ENCODE measurements at places on chromosomes 5 and 9.
A peak's percentile ranks its signal among the peaks of the same experiment; 100 is the strongest.

DNA sequence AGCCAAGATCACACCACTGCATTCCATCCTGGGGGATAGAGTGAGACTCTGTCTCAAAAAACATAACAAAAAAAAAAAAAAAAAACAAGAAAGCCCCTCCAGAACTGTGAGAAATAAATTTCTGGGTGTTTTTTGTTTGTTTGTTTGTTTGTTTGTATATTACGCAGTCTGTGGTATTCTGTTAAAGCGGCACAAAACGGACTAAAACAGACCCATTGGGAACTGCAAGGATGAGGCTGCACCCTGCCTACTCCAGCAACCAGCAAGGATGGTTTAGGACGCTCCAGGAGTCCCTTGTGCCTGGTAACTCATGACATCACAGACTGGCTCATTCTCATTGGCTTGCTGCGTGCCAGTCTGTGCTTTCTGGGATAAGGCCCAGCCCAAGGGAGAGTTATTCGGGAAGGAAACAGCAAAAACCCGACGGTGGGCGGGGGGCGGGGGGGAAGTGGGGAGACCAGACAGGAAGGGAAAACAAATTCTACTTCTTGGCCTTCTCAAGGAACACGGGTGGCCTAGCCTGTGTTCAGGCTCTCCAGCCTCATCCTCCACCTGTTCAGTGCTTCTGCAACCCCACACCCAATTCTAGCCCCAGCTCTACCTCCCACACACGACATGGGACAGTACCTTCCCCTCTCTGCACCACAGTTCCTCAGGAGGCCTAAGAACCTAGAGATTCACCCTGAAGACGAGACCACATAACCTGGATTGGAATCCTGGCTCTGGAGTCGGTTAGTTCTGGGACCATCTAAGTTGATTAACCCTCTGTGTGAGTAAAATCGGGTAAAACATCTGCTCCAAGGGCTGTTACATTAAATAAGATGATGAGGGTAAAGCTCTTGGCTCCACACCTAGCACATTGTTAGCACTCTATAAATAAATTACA lies 2.8 kb downstream of the CD74 start:
- no peaks in the 10 kb centered on the region for H3K36me3 ChIP-seq
- H3K4me1 ChIP-seq: peaks cover 35% of the 10 kb centered on the region
- DNase-seq: peak; percentile 95
- H3K4me3 ChIP-seq: peak overlapping the region; percentile 35

DNA sequence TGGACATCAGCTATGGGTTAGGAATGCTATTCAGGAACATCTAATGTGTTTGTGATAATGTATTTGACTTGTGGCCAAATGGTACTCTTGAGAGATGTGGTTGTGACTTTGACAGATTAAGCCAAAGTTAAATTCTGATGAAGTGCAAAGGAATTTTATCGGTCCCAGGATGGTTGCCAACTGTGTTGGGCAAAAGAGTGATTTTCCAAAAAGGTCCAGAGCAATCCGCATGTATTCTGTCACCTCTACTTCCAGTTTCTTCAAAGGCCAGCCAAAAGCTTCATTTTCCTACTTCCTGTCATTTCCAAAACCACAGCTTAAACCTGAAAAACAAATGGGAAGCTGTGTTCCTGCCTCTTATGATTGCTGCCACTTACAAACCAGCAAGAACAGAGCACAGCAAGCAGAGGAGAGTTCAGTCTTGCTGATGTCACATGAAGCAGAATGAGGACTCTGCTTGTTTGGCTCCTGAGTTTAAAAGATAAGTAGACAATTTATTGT lies 59.8 kb downstream of the MARCHF3 start:
- H3K27ac ChIP-seq: no peak overlapping the region
- no peak for DNase-seq
- H3K4me3 ChIP-seq: no peak overlapping the region
- no peaks in the 10 kb centered on the region for H3K27me3 ChIP-seq

GRCh38 chr5:176166427-176166826 lies 71.8 kb upstream of the SIMC1 start:
- no peak overlapping the region for H3K4me3 ChIP-seq
- no peaks in the 10 kb centered on the region for H3K36me3 ChIP-seq
- H3K27me3 ChIP-seq: peaks cover 17% of the 10 kb centered on the region
- H3K4me1 ChIP-seq: no peaks in the 10 kb centered on the region
- no peak for DNase-seq
- no peak overlapping the region for H3K27ac ChIP-seq

GRCh38 chr9:26169708-26170107 lies 491.5 kb upstream of the TUSC1 start:
- no peak overlapping the region for H3K27ac ChIP-seq
- H3K27me3 ChIP-seq: no peaks in the 10 kb centered on the region
- peaks cover 23% of the 10 kb centered on the region for H3K4me1 ChIP-seq
- DNase-seq: no peak

DNA sequence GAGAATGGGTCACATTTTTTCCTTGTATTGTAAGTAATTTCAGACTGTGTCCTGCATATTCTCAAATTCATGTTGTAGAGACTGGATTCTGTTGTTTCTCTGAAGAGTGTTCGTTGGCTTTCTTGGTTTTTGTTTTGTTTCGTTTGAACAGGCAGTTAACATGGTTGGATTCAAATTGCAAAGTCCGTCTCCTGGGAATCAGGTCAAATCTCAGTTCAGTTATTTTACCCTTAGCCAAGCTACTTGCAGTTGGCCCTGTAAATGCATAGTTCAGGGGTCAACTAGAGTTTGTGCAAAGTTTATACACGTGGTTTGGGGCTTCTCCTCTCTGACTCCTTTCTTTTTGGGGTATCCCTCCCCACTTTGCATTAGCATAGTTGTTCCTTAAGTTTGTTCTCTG lies 21.7 kb upstream of the FBXW11 start:
- H3K27me3 ChIP-seq: no peaks in the 10 kb centered on the region
- no peak overlapping the region for H3K27ac ChIP-seq
- H3K4me3 ChIP-seq: no peak overlapping the region
- no peaks in the 10 kb centered on the region for H3K36me3 ChIP-seq
- no peaks in the 10 kb centered on the region for H3K4me1 ChIP-seq

GRCh38 chr9:28270156-28270555 lies 696.9 kb upstream of the C9orf72 start:
- H3K27me3 ChIP-seq: no peaks in the 10 kb centered on the region
- H3K36me3 ChIP-seq: no peaks in the 10 kb centered on the region
- no peak overlapping the region for H3K27ac ChIP-seq
- no peak overlapping the region for H3K4me3 ChIP-seq

DNA sequence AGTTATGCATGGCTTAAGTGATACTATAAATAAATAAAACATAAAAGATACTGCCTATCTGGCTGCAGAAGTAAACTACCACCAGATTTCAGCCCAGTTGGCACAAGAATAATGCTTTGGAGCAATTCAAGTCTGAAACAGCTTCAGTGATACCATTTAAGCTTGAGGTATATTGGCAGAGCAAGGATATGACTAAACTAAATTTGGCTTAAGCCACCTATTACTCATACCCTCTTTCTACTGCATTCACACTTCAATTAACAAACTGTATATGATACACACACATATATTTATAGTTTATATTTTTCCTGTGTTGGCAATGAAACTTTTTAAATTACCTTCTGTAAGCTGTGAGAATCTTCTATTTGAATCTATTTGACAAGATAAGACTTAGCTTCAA lies 431.9 kb downstream of the ANXA1 start:
- H3K27ac ChIP-seq: no peak overlapping the region
- no peak for DNase-seq
- H3K4me1 ChIP-seq: no peaks in the 10 kb centered on the region
- no peak overlapping the region for H3K4me3 ChIP-seq
- H3K27me3 ChIP-seq: no peaks in the 10 kb centered on the region

GRCh38 chr9:89179895-89180734 lies 1.5 kb upstream of the SHC3 start:
- DNase-seq: peak; percentile 95
- H3K4me3 ChIP-seq: peak overlapping the region; percentile 76
- peaks cover 28% of the 10 kb centered on the region for H3K4me1 ChIP-seq
- H3K27ac ChIP-seq: peak overlapping the region; percentile 61
- peaks cover 44% of the 10 kb centered on the region for H3K27me3 ChIP-seq

DNA sequence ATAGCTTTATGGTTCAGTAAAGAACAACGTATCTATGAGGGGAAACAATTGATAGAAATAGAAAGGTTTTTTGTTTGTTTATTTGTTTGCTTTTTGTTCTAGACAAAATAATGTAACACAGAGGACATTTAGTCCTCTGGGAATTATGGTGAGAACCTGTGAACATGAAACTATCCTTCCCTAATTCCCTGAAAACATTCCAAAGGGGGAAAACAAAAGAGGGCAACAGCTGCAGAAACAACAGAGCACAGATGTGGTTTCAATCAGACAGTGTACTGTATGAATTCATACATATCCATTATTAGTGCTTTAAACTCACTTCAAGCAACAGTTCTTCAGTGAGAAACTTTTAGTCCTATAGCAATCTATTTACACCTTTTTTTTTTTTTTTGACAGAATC lies 1489.8 kb upstream of the C9orf72 start:
- DNase-seq: no peak
- H3K27me3 ChIP-seq: no peaks in the 10 kb centered on the region
- no peak overlapping the region for H3K4me3 ChIP-seq
- H3K4me1 ChIP-seq: peaks cover 8% of the 10 kb centered on the region
- H3K36me3 ChIP-seq: no peaks in the 10 kb centered on the region
- H3K27ac ChIP-seq: no peak overlapping the region

GRCh38 chr5:139668064-139668880 lies 20.1 kb downstream of the CXXC5 start:
- peak overlapping the region; percentile 46 for H3K4me3 ChIP-seq
- H3K27me3 ChIP-seq: no peaks in the 10 kb centered on the region
- DNase-seq: peak; percentile 82
- no peaks in the 10 kb centered on the region for H3K36me3 ChIP-seq

GRCh38 chr9:93292664-93293328 lies 108.9 kb downstream of the WNK2 start:
- no peaks in the 10 kb centered on the region for H3K36me3 ChIP-seq
- no peak overlapping the region for H3K4me3 ChIP-seq
- DNase-seq: no peak
- no peaks in the 10 kb centered on the region for H3K4me1 ChIP-seq
- H3K27ac ChIP-seq: no peak overlapping the region

GRCh38 chr9:129597355-129598088 lies 23.4 kb downstream of the C9orf50 start:
- no peaks in the 10 kb centered on the region for H3K36me3 ChIP-seq
- H3K27me3 ChIP-seq: peaks cover 53% of the 10 kb centered on the region
- H3K4me1 ChIP-seq: peaks cover 24% of the 10 kb centered on the region
- H3K4me3 ChIP-seq: peak overlapping the region; percentile 89

DNA sequence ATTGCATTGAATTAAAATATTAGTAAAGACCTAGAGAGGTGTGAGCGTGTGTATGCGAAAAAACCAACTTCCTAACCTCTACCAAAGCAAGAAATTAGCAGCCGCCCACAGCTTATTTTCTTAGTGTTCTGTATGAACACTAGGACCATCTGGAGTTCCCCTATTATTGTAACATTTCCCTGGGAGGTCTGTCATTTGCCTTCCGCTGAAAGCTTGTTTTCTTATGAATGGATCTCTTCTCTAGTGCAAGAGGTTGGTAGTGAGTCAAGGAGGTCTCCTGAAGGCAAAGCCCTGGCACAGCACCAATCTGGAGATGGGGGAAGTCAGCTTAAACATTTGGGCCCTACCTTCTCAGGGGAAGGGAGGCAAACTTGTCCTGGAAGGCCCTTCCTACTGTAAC lies 10.8 kb downstream of the TNFSF8 start:
- H3K36me3 ChIP-seq: no peaks in the 10 kb centered on the region
- H3K4me3 ChIP-seq: no peak overlapping the region
- H3K27me3 ChIP-seq: peaks cover 100% of the 10 kb centered on the region
- no peak overlapping the region for H3K27ac ChIP-seq
- no peak for DNase-seq
- peaks cover 14% of the 10 kb centered on the region for H3K4me1 ChIP-seq

DNA sequence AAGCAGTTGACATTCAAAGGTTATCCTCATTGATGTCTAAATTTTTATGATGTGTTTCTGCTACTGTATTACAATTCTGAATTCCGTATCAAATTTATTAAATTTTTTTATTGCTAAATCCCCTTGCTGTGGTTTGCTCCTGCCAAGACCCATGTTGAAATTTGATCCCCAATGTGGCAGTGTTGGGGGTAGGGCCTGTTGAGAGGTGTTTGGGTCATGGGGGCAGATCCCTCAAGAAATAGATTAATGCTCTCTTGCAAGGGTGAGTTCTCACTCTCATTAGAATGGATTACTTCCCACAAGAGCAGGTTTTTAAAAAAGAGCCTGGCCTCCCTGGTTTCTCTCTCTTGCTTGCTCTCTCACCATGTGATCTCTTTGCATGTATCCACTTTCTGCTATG lies 434.5 kb upstream of the POU5F2 start:
- H3K36me3 ChIP-seq: no peaks in the 10 kb centered on the region
- no peak overlapping the region for H3K27ac ChIP-seq
- H3K4me3 ChIP-seq: no peak overlapping the region
- H3K4me1 ChIP-seq: peaks cover 20% of the 10 kb centered on the region

GRCh38 chr5:110590187-110590586 lies 136.3 kb downstream of the TMEM232 start:
- H3K4me1 ChIP-seq: no peaks in the 10 kb centered on the region
- H3K4me3 ChIP-seq: no peak overlapping the region
- DNase-seq: peak; percentile 64
- no peaks in the 10 kb centered on the region for H3K27me3 ChIP-seq

- no peaks in the 10 kb centered on the region for H3K4me1 ChIP-seq
- no peaks in the 10 kb centered on the region for H3K27me3 ChIP-seq
- no peak overlapping the region for H3K4me3 ChIP-seq
Measured at GRCh38 chr5:83577036-83577636, 105.6 kb downstream of the VCAN start.

DNA sequence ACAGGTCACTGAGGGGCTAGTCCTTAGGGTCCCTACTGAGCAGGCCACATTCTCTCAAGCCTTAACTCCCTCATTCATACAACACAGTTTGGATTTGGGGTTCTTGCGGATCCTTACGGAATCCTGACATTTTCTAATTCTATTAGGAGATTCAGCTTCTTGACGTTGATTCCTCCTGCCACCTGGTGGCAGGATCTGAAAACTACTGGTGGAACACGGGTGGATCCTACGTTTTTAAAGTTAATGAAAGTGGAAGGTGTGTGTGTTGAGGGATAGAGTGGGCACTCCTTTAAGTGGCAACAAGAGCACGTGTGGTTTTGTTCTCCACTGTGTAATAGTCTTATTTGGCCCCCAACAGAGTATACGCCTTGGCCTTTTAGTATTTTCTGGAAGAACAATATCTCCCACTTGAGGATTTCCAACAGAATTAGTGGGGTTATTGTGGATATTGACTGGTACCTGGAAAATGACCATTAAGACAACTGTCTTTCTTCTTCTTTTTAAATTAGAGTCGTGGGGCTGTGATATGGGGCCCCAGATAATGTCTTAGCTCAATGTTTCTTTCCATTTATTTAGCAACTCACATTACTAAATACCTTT lies 25.2 kb downstream of the SLC28A3 start:
- DNase-seq: peak; percentile 73
- no peaks in the 10 kb centered on the region for H3K36me3 ChIP-seq
- no peak overlapping the region for H3K27ac ChIP-seq

- H3K27ac ChIP-seq: no peak overlapping the region
- no peaks in the 10 kb centered on the region for H3K4me1 ChIP-seq
- no peak for DNase-seq
- no peaks in the 10 kb centered on the region for H3K36me3 ChIP-seq
- H3K4me3 ChIP-seq: no peak overlapping the region
Measured at GRCh38 chr9:111938427-111938800, 41.8 kb downstream of the UGCG start.

Data from GM23338 (cell line).